ENCODE measurements at places on chromosomes 11 and 22. TPM values are rescaled to one million over a fixed set of nuclear protein-coding genes. Genes with fewer than 3 reads are reported as not detected.

SOX10 gene
- not detected for total RNA-seq

PTGDR2 gene
- total RNA-seq = 0.12 TPM

SLC16A8 gene
- total RNA-seq = not detected

MRGPRF gene
- not detected for total RNA-seq

SLC25A1 gene
- total RNA-seq = 29.2 TPM

HTR3A gene
- not detected for total RNA-seq

TMEM191B gene
- total RNA-seq = not detected

OR2AT4 gene
- not detected for total RNA-seq

TRIM51 gene
- total RNA-seq = not detected

CNTN5 gene
- total RNA-seq = not detected

GLYATL1 gene
- not detected for total RNA-seq

OR5B3 gene
- total RNA-seq = not detected

NXPE1 gene
- not detected for total RNA-seq

LUZP2 gene
- total RNA-seq = not detected

RAG1 gene
- 0.42 TPM for total RNA-seq

PITPNB gene
- 102 TPM for total RNA-seq

TRIM49 gene
- not detected for total RNA-seq

RTN4RL2 gene
- 0.12 TPM for total RNA-seq

ACTN3 gene
- not detected for total RNA-seq

PVALB gene
- total RNA-seq = not detected

MMP11 gene
- 0.49 TPM for total RNA-seq
